T-helper 17 cell (primary cell): ENCODE measurements at places on chromosomes 1 and 21.

DNA sequence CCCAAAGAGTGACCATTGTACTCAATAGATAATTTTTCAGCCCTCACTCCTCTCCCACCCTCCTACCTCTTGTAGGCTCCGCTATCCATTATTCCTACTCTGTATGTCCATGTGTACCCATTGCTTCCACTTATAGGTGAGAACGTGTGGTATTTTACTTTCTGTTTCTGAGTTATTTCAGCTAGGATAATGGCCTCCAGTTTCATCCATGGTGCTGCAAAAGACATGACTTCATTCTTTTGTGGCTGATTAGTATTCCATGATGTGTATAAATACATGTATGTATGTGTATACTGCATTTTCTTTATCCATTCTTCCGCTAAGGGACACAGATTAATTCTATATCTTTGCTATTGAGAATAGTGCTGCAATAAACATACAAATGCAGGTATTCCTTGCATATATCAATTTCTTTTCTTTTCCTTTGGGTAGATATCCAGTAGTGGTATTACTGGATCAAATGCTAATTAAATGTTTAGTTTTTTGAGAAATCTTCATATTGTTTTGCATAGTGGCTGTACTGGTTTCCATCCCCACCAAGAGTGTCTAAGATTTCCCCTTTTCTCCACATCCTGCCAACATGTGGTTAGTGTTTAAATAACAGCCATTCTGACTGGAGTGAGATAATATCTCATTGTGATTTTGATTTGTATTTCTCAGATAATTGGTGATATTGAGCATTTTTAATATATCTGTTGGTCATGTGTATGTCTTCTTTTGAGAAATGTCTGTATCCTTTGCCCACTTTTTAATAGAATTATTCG, 4.9 kb downstream of the LY9 start:
- DNase-seq, result no peak

- peak; percentile 19 for DNase-seq
These were observed 3.9 kb upstream of the IFI44 start for GRCh38 chr1:78645723-78646122.

DNA sequence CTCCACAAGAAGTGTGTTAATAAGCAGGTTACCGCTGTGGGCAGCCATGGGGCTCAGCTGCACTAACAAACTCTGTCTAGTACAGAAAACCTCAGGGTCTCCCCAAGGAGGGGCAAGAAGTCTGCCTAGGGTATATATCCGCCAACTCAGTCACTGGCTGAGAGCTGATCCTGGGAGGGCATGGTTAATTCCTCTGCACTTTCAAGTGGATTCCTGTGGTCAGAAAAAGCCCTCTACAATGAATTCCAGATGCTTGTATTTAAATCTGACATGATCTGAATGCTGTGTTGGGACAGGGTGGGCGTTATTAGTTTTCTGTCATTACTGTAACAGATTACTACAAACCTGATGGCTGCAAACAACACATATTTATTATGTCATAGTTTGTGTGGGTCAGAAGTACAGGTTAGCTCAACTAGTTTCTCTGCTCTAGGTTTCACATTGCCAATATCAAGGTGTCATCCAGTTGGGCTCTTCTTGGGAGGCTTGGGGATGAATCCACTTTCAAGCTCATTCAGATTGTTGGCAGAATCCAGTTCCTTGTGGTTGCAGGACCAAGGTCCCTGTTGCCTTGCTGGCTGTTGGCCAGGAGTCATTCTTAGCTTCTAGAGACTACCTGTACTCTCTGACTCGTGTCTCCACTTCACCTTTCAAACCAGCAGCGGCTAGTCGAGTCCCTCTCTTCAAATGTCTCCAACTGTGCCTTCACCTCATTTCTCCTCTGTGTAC, 8.0 kb upstream of the SELE start:
- DNase-seq, result no peak

- DNase-seq, result no peak
These were observed 8.4 kb downstream of the FOXE3 start for GRCh38 chr1:47424336-47424982.

GRCh38 chr1:175572932-175573868, 170.2 kb downstream of the TNR start:
- DNase-seq, result no peak

- no peak for DNase-seq
These were observed 37.9 kb upstream of the RC3H1 start for GRCh38 chr1:174060090-174060489.

GRCh38 chr1:70779571-70779970, 268.0 kb downstream of the PTGER3 start:
- no peak for DNase-seq
